ENCODE measurements at places on chromosomes 5 and 9.

DNA sequence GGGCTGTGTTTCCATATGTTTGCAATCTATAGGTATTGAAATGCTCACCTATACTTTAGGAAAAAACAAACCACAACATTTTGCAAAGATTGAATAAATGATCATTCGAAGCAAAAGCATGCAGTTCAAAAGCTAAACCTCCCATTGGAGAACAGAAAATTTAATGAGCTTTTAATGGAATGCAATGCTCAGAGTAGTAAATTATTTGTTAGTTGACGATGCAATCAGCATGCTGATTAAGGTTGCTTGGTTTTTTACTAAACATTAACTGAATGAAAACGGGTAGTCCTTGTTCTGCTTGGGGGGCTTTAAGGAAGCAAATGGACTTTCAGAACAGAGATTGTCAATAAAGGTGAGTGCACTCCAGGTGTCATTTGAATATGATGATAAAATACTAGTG lies 123.3 kb upstream of the TMEM161B start:
- DNase-seq: no peak

GRCh38 chr5:40660751-40661150 lies 19.0 kb upstream of the PTGER4 start:
- no peak for DNase-seq

DNA sequence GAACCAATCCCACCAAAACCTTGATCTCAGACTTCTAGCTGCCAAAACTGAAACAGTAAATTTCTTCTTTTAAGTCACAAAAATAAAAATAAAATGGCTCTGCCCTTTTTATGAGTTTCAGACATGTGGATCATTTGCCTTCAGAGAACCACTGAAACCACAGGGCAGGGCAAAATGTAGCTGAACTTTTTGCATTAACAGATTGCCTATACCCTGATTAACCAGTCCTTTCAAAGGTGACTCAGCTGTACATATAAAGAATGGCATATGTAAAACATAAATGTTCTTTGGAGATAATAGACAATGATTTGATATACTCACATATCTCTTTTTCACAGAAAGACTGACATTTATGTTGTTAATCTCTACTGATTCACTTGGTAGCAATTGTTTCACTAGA lies 187.1 kb upstream of the GRIN3A start:
- DNase-seq: no peak

DNA sequence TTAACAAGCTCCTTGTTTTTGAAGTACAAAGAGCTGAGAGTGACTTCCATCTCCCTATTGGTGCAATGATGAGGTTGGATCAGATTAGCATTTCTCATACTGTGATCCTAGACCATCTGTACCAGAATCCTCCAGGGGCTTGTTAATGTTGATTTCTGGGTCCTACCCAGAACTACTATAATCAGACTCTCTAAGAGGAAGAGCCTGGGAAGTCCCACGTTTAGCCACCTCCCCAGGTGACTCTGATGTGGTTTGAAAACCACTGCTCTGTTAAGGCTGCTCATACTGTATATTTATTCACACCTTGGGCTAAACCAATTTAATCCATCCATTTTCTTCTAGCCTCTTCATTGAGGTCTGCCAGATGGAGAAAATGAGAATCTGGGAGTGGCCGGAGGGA lies 49.6 kb upstream of the SMIM32 start:
- DNase-seq: no peak

DNA sequence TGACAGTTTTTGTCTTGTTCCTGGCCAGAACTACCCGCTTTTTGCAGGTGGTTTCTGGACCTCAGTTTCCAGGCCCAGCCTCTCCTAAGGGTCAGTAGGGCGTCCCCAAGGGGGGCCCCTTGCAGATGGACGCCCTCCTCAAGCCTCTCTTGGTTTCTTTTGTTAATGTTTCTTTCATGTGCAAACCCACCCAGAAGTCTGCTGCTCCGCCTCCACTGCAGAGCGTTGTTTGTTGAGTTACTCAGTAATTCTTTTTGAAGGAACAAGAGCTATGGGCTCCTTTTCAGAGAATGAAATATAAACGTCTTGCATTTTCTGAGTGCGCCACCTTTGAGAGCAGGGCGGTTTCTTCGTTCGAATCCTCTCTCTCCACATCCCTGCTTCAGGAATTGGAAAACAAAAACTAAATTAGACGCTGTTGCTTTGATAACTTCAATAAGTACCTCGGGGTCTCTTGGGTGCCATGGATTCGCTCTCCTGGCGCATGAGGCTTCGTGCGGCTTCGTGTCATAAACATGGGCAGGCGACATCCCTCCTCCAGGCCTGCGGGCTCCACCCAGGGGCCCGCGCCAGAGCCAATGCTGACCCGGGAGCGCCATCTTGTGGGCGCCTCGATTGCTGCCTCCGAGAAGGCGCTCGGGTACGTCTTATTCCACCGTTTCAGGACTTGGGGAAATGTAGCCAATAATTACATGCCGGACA lies 38.3 kb upstream of the CKMT2 start:
- peak; percentile 42 for DNase-seq

GRCh38 chr9:101274971-101275768 lies 109.6 kb downstream of the BAAT start:
- DNase-seq: no peak

DNA sequence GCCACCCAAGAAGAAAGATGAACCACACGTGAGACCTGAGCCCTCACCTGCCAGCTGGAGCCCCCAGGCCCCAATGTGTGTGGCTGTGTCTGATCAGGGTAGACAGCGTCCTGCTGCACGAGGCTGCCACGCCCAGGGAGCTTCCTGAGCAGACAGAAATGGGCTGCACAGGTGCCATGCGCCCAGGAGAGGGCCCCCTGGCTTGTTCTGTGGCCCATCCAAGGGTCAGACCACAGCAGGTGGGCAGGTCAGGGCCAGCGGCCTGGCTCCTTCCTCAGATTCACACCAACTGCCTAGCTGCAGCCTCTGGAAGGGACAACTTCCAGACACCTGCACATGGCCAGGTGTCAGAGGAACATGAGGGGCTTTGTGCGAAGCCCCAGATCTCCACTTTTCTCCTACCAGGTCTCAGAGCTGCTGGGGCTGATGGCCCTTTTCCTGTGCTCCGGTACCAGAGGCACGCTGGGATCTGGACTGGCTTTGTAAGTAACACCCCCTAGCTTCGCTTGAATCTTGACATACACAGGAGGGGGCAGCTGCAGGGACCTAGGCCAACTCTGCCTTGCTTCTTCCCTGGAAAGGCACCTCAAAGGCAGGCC lies 10.8 kb downstream of the SARDH start:
- DNase-seq: no peak

- DNase-seq: no peak
Observed at GRCh38 chr5:173733425-173733824, 117.0 kb upstream of the BOD1 start.

GRCh38 chr5:149427374-149427773 lies 48.3 kb upstream of the IL17B start:
- no peak for DNase-seq

- DNase-seq: no peak
Observed at GRCh38 chr9:113350937-113351336, 1.6 kb downstream of the BSPRY start.

DNA sequence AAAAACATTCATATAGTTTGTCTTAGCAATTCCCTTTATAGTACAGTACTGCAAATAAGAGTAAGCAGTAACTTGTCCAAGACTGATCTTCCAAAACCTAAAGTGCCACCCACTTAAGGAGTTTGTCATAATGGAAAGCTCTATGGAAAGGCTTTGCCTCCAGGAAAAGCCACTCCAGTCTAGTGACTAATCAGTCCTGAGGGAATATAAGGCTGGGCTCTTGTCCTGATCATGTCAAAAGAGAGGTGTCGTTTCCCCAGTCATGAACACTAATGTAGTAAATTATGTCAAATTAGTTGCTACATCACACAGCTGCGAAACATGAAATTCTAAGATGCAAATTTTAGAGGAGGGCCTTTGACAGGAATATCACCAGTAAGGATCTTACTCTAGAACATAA lies 271.6 kb downstream of the GABRB2 start:
- DNase-seq: no peak

- DNase-seq: no peak
Observed at GRCh38 chr5:164672931-164673694, 1167.7 kb downstream of the MAT2B start.

DNA sequence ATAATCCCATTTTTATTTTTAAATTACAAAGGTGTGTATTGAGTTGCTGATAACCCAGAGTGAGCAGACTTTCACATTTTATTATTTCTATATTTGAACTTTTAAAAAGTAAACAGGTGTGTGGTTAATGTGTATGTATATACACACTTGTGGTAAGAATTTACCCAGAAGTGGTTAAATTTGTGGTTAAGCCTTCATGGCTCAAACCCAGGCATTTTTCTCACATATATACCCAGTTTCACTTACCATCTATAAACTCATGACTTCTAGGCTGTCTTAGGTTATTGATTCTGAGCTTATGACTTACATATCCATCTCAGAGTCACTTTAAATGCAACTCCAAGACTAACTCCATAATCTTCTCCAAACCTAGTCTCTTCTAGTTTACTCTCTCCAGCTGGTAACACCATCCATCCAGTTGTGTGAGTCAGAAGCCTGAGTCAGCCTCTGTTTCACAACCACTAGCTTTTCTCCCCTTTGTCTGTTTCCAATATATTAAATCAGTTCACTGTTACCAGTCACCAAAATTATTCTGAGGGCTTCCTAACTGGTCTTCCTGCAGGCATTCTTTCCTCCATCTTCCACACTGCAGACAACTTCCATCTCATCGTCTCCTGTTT lies 20.2 kb downstream of the ZBED3 start:
- no peak for DNase-seq

GRCh38 chr5:120088836-120089235 lies 375.3 kb upstream of the PRR16 start:
- no peak for DNase-seq

DNA sequence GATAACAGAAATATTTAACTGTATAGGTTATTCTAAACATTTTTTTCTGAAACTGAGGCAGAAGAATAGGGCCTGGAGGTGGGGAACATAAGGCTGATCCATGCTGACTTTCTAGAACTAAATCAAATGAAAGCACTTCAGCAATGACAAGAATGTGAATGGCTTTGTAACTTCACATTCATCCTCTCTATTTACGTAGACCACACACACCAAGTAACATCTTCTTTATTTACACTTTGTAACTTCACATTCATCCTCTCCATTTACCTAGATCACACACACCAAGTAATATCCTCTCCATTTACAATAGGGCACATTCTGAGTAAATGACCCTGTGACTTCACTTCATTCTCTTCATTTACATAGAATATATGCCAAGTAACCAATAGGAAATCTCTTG lies 251.8 kb upstream of the CDH9 start:
- DNase-seq: no peak

- no peak for DNase-seq
Observed at GRCh38 chr9:2469681-2470221, 151.8 kb upstream of the VLDLR start.

- DNase-seq: no peak
Observed at GRCh38 chr9:4489919-4490704, at the start of gene SLC1A1. SLC1A1 (plus strand) TSS chr9:4490468; CDS start chr9:4490680, 212 bp downstream.

- DNase-seq: no peak
Observed at GRCh38 chr9:116476935-116477381, 210.1 kb upstream of the TRIM32 start.

Data from SHP77 treated with DMSO at 0.1 percent for 48 hours (cell line).